ENCODE measurements at places on chromosomes 6 and 20.
A peak's percentile ranks its signal among the peaks of the same experiment; 100 is the strongest.

DNA sequence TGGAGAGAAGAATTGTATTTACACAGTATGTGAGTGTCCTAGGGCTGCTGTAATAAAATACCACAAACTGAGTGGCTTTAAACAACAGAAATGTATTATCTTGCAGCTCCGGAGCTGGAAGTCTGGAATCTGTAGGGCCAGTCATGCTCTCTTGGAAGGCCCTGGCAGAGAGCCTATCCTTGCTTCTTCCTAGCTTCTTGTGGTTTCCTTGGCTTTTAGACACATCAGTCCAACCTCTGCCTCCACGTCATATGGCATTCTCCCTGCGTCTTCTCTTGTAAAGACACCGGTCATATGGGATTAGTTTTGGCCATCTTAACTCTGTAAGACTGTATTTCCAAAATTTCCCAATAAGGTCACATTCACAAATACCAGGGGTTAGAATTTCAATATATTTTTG is 10.8 kb downstream of the FNDC1 start:
- DNase-seq, result no peak

DNA sequence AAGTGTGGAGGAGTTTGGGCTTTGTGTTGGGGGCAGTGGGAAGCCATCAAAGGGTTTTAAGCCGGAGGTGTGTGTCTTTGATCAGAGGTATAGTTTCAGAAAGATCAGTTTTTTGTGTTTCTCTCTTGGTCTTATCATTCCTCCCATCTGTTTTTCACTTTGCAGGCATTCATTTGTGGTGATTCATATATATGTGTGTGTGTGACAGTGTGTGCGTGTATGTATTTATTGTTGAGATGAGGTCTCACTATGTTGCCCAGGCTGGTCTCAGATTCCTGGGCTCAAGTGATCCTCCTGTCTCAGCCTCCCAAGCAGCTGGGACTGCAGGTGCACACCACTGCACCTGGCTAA is 11.1 kb upstream of the SERINC3 start:
- no peak for DNase-seq

DNA sequence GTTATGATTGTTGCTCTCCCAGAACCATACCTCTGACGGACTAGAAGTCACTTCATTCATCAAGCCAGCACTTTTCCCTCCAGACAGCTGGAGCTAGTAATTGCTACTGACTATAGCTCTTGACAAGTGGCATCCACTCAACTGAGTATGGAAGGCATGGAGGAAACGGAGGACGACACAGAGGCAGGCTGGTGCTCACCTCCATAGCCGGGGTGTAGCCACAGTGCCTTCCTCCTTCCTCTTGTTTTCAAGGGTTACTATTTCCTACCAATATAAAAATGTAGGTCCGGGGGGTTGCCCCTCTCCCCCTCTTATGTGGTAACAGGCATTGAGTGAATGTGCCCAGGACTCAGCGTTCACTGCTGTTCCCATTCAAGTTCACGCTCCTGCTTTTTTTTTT is 23.5 kb upstream of the FOXC1 start:
- no peak for DNase-seq

DNA sequence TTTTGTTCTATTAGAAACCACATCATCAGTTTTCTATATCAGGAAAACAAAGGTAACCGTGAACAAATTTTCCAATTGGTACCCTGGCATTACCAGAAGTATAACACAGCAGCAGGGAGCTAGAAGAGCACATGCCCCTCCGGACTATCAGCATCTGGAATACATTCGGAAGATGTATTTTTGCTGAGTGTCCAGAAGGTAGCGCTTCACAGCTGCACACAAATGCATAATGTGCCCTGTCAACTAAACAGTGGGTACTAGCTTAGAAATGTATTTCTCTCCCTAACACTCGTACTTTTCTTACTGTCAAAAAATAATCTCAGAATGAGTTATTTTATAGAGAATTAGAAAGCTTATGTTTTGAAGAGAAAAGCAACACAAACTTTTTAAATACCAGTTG is 77.6 kb downstream of the HUS1B start:
- DNase-seq, result no peak

DNA sequence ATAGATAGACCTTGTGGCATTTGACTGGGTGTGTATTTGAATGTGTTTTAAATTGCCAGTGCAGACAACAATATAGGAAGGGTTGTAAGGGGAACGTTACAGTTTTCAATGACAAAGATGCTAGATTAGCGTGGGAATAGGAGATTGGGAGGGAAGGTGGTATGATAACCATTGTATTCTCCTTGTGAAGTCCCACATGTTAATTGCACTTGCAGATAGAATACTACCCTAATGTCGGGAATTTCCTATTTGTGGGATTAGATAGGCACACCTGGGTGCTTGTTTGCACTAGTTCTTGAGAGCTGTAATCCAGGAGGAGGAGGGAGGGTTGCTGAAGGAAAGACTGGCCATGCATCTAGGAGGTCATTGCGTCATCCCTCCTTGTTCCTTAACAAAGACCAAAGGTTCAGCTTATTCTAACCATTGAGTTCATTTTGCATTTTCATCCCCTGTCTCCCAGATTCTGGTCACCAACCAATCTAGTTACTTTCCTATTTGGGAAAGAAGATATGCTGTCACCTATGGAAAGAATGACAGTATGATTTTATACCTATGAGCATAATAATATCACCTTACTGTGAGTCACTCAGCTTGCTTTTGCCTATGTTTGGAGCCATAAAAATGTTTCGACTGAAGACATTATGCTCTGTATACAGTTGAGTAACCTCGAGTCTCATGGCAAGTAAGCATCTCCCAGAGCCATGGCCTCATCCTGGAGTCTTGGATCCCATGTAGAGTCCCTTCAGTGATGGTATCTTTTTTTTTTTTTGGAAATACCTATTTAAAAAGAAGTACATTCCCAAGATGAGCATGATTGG is 201.5 kb downstream of the DTNBP1 start:
- no peak for DNase-seq

DNA sequence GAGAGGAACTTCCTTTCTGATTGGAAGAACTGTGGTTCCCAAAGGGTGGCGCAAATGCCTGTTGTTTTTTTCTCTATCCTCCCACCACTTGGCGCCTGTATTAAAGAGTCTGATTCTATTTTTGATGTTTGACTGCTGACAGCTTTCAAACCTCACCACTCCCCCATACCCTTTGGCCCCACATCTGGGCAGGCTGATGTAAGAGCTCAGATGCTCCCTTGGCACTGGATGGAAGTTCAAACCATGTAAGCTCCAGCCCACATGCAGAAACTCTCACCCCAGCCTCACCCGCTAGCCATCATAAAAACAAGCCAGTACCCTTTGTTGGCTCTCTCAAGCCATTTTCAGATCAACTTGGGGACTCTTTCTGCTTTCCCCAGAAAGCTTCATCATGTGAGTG is 20.0 kb upstream of the TMEM14A start:
- DNase-seq, result no peak

DNA sequence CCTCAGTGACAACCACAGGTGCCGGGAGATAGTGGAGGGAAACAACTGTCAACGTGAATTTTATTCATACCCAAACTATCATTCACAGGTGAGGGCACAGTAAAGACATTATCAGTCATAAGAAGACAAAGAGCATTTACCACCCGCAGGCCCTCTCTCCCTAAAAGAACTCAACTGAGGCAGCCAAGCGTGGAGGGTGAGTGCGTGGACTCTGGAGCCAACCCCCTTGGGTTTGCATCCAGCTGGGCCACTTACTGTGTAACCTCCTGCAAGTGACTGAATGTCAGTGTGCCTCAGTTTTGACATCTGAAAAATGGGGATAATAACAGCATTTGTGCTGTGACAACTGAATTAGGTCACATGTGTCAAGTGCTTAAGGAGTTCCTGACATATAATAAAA is 70.6 kb upstream of the KCNK16 start:
- DNase-seq, result no peak

DNA sequence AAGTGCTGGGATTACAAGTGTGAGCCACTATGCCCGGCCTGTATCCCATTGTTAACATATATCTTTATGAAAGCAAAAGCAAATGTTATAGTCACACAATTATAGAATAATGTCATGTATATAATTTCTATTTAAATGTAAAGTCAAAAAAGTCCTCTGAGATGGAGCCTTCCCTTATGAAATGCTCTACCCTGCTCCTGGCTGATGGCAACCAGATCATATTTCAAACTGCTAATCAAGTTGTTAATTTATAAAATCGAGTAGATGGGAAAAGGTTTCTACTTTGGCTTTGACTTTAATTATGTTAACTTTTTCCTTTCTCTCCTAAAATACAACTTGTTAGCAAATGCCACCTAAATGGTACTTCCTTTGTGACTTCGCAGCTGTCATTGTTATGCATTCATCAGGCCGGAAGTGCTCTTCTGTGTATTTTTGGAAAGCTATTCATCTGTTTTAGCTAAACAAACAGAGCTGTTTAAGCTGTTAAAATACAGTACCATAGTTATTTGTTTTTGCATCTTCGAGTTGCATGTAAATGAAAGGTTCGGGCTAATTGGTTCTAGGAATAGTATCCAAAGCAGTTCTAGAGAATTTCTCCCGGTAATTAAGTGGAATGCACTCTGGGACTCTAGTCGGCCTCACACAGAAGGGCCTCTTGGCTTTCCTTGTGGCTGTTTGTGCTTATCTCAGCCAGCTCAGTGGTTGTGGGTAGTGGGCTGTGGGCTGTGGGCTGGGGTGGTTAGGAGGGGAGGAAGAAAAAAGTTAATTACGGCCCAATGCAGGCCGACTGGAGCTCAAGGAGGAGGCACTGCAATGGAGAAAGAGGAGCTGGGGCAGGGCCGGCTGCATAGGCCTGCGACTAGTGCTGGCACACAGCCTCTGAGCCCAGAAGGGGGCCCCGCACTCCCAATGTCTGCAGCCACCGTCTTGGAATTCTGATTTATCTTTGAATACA is 34.8 kb downstream of the SLC35D3 start:
- DNase-seq, result peak; percentile 66

DNA sequence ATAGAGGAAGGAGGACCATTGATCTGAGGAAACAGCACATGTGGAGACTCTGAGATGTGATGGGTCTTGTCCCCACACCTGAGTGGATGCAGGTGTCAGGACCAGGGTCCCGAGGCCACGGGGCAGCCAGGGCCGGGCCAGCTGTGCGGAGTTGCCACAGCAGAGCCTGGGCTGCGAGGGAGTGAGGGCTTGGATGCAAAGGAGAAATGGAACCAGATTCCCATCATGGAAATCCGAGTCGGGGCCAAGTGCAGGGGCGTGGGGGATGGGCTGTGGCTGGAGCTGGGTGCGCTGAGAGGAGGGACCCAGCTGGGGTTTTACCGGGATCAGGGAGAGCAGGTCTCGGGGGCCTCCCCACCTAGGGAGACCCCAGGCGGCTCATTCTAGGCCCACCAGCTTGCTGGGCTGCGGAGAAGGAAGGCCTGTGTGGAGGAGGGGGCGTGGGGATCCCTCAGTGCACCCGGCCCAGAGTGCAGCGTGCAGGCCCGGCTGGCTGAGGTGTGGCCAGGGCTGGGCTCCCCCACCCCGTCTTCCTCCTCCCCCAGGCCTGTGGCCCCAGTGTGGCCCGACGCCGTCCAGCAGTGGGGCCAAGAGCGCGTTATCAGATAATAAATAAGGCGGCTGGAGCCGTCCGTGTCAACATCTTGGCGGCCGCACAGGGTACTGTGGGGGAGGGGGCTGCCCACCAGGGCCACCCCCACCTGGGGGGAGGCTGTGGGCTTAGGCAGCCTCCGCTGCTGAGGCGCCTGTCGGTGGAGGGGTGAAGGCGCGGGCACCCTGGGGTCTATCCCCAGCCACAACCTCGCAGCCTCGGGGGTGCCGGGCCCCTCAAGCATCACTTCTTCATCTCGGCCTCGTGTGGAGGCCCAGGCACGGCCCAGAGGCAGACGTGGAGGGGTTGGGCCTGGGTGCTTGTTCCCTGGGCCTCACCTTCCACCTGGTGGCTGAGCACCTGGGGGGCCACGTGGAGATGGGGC is 17.2 kb downstream of the GATA5 start:
- no peak for DNase-seq

GRCh38 chr20:41072190-41072863 is 43.7 kb downstream of the TOP1 start:
- DNase-seq, result no peak

GRCh38 chr6:143332153-143332845 is 118.2 kb downstream of the ADAT2 start:
- DNase-seq, result no peak

GRCh38 chr6:75333676-75334200 is 49.1 kb upstream of the TMEM30A start:
- no peak for DNase-seq

DNA sequence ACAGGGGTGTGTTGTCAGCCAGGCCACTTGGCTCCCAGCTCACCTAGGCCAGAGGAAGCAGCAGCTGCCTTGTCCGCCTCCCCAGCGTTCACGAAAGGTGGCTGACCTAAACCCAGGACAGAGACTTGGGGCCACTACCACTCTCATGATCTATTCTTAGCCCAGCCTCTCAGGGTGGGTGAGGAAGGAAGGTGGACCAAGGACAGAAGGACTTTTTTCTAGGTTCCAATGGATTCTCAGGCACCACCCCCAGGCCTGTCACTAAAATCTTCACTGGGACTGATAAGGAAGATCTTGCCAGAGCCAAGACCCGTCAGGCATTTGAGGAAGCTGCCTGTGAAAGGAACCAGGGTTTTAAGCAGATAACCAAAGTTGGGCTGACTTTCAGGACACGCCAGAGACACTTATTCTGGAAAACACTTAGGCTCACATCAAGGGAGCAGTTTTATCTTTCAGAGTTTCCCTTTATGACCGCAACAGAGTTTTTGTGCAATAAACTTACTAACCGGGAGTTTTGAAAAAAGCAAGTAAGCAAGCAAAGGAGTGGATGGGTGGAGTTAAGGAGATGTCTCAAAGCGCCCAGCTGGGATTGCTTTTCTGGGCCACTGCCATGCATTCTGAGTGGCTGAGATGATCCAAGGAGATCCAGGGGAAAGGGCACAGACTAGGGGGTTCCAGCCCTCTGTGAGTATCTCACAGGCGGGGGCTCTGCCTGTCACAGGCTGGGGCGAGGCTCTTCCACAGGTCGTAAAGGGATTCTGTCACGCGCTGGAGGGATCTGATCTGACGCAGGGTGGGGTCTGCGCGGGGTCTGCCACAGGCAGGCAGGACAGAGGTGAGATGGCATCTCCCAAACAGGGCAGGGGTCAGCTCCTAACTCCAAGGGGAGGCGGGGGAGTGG is 989 bp downstream of the FITM2 start:
- DNase-seq, result no peak

- DNase-seq, result no peak
These were observed 15.4 kb upstream of the DDO start for GRCh38 chr6:110430741-110431140.

GRCh38 chr20:56621730-56622129 is 7.4 kb upstream of the TFAP2C start:
- no peak for DNase-seq

DNA sequence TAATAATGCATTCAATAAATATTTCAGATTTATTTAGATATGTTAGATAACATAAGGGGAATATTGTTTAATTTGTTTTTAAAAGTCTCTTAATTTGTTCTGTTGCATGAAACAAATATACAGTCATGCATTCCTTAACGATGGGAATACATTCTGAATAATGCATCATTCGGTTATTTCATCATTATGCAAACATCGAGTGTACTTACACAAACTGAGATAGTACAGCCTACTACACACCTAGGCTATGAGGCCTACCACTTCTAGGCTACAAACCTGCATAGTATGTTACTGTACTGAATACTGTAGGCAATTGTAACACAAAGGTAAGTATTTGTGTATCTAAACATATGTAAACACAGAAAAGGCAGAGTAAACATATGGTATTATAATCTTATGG is 118.7 kb downstream of the EPHA7 start:
- DNase-seq, result no peak

All from HAP-1 (cell line).